A673 (cell line): ENCODE measurements at places on chromosomes 2 and 18. TPM values are rescaled to one million over a fixed set of nuclear protein-coding genes. Genes with fewer than 3 reads are reported as not detected.
A peak's percentile ranks its signal among the peaks of the same experiment; 100 is the strongest.

DNA sequence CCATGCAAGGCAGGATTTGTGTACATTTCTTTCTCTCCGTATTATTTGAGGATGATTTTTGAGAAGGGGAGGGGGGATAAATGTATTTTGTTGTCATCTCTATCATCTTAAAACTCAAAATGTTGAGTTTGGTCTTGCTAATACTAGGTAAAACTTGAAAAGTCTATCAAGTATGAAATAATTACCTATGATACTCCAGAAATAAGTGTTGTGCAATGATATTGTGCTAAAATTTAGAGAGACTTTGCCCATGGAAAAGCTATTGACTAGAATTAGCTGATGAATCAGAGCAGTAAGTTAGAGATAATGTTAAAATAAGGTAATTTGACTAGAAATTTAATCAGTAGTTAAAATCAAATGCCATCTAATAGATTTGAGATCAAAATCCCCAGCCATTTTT is 323.9 kb downstream of the AGPS start:
- H3K4me1 ChIP-seq = no peaks in the 10 kb centered on the region
- no peaks in the 10 kb centered on the region for H3K36me3 ChIP-seq
- no peak overlapping the region for H3K4me3 ChIP-seq
- no peaks in the 10 kb centered on the region for H3K27me3 ChIP-seq
- no peak overlapping the region for H3K27ac ChIP-seq

DNA sequence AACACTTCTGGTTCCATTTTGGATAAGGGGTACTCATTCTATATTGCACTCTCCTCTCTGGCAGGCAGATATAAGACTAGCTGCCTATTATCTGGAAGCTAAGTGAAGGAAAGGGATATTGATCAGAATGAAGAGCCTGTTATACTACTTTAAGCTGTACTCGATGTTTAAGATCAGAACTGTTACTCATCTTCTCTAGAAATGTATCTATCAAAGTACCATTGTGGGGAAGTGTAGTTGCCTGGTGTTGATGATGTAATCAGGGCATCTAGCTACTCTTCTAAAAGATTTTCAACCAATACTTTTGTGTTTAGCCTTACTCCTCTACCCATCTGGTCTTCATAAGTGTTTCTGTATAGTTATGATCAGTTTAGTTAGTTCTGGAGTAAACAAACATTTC is 5.8 kb downstream of the CAMKMT start:
- no peaks in the 10 kb centered on the region for H3K4me1 ChIP-seq
- H3K36me3 ChIP-seq = no peaks in the 10 kb centered on the region
- no peak for DNase-seq
- H3K4me3 ChIP-seq = no peak overlapping the region

DNA sequence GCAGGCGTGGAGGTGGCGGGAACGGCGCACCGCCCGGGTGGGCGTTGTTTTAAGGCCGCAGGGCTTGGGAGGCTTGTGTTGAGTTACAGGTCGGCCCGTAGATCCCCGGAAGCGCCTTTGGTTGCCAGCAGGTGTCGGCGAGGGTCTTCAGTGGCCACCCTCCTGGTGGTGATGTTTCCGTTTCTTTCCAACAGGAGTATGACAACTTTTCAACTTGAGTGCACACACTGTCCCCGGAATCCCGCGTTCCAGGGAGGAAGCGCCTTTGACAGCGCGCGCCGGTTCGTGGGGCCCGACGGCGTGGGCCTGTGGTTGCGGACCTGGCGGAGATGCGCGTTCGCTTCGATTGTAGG is 1.0 kb upstream of the HDAC4 start:
- H3K36me3 ChIP-seq = no peaks in the 10 kb centered on the region
- peaks cover 26% of the 10 kb centered on the region for H3K4me1 ChIP-seq
- DNase-seq = peak; percentile 58
- peak overlapping the region; percentile 100 for H3K27ac ChIP-seq

The OR6B2 gene
- not detected in 2 replicates for total RNA-seq

DNA sequence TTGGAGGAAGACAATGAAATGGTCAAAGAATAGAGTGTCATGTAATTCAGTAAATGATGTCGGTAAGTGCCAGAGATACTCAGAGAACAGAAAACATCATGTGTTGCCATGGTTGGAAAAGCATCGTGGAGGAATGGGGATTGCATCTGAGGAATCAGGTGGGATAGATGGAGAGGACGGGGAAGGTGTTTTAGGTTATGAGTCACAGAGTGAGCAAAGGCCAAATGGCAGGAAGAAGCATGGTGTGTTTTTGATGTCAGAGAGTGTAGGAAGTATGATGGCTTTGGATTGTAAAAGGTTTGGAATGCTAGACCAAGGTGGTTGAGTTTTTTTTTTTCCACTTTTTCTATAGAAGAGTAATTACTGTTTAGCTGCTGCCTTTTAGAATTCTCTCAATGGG is 27.5 kb upstream of the CD28 start:
- H3K4me3 ChIP-seq = no peak overlapping the region
- DNase-seq = no peak
- H3K27me3 ChIP-seq = no peaks in the 10 kb centered on the region
- H3K4me1 ChIP-seq = no peaks in the 10 kb centered on the region
- no peak overlapping the region for H3K27ac ChIP-seq

GRCh38 chr2:54457323-54458023 is 1.3 kb downstream of the SPTBN1 start:
- peak overlapping the region; percentile 43 for H3K27ac ChIP-seq
- no peaks in the 10 kb centered on the region for H3K36me3 ChIP-seq
- peaks cover 28% of the 10 kb centered on the region for H3K4me1 ChIP-seq
- no peaks in the 10 kb centered on the region for H3K27me3 ChIP-seq
- peak overlapping the region; percentile 62 for H3K4me3 ChIP-seq

- H3K27me3 ChIP-seq = no peaks in the 10 kb centered on the region
- H3K4me3 ChIP-seq = peak within 1 kb of the TSS; percentile 58
- DNase-seq = peak; percentile 32
- H3K4me1 ChIP-seq = peaks cover 19% of the 10 kb centered on the region
These were observed at the start of gene STEAP3 for GRCh38 chr2:119223521-119224390. Gene STEAP3 (plus strand): TSS chr2:119223834. CDS start chr2:119231013, 7,179 bp downstream.

The PAX3 gene
- 39.3 and 47.2 TPM in 2 replicates for total RNA-seq

GRCh38 chr2:157819761-157820160 is 56.4 kb downstream of the ACVR1 start:
- H3K27ac ChIP-seq = no peak overlapping the region
- DNase-seq = no peak
- no peak overlapping the region for H3K4me3 ChIP-seq
- H3K36me3 ChIP-seq = no peaks in the 10 kb centered on the region
- no peaks in the 10 kb centered on the region for H3K4me1 ChIP-seq

The LCT gene
- 0.37 and 0.39 TPM in 2 replicates for total RNA-seq
